Activated CD4-positive, alpha-beta memory T cell treated with anti-CD3 and anti-CD28 coated beads for 36 hours (primary cell): ENCODE measurements at places on chromosomes 1 and 21.
A peak's percentile ranks its signal among the peaks of the same experiment; 100 is the strongest.

- H3K27me3 ChIP-seq = peaks cover 10% of the 10 kb centered on the region
- no peak for DNase-seq
- H3K4me1 ChIP-seq = no peaks in the 10 kb centered on the region
These were observed 26.5 kb downstream of the LRRC38 start for GRCh38 chr1:13487143-13487868.

DNA sequence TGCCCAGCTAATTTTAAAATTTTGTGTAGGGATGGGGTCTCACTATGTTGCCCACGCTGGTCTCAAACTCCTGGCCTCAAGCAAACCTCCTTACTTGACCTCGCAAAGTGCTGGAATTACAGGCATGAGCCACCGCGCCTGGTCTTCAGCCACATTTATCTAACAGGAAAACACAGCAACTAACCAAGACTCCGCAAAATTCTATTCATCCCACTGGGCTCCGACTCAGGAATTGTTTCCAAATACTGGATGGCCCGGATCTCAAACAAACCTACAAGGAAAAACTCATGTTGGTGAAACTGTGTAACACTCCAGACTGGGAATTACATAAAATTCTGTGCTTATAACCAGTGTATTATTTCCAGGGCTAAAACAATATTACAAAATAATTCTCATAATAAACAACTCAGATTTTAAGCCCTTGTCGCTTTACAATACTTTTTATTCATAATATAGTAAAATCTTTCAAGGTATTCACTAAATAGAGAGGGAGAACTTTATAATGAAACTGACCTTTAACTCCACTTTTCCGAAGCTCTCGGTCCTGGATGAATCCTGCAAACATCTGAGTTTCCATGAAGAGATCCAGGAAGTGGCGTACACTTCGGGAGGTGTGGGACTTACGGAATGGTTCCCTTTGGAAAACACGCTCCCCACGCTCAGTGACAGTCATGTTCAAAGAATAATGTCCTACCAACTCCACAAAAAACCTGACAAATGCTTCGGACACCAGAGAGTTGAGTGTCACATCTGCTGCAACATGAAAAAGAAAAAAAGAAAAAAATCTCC is 6.0 kb upstream of the BCAS2 start:
- H3K36me3 ChIP-seq = no peaks in the 10 kb centered on the region
- H3K4me1 ChIP-seq = peaks cover 3% of the 10 kb centered on the region
- H3K4me3 ChIP-seq = no peak overlapping the region
- H3K27ac ChIP-seq = no peak overlapping the region
- peaks cover 1% of the 10 kb centered on the region for H3K27me3 ChIP-seq

DNA sequence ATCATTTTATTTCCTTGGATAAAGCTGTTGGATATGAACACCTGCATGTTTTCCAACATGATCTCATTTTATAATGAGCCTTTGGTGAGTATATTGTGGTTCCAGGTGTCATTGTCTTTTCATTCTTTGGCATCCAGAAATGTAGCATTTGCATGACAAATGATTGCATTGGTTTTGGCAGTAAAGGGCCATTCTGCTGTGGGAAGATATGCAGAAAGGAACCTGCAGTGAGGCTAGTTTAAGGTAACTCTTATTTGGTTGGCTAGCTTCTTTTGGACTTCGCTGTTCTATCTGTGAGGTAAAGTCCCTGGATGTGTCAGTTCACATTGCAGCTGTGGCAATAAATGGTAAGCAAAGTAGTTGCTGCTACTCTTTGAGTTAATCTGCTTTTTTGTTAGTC is 343.0 kb downstream of the AMY1C start:
- H3K27me3 ChIP-seq = no peaks in the 10 kb centered on the region
- H3K4me3 ChIP-seq = no peak overlapping the region
- DNase-seq = no peak

GRCh38 chr1:204438628-204439027 is 27.0 kb upstream of the PPP1R15B start:
- H3K27ac ChIP-seq = peak overlapping the region; percentile 82
- no peaks in the 10 kb centered on the region for H3K27me3 ChIP-seq
- no peak overlapping the region for H3K4me3 ChIP-seq
- peaks cover 41% of the 10 kb centered on the region for H3K4me1 ChIP-seq
- H3K36me3 ChIP-seq = peaks cover 54% of the 10 kb centered on the region

DNA sequence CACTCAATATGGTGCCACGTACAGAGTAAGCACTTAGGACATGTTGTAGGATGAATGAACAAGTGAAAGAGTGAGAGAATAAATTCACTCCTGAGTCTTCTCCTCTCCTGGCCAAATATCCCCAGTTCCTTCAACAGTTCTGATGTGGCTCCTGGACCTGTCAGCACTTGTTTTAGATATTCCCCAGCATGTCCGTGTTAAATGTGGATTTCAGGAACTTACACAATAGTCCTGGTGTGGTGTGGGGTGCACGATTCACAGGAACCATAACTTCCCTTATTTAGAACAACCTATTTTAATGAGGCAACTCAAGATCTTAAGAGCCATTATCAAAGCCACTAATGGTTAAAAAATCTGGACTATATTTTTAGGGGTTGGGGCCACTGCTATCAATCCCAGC is 39.0 kb upstream of the MYSM1 start:
- H3K4me1 ChIP-seq = no peaks in the 10 kb centered on the region
- H3K36me3 ChIP-seq = no peaks in the 10 kb centered on the region
- no peaks in the 10 kb centered on the region for H3K27me3 ChIP-seq
- DNase-seq = no peak

DNA sequence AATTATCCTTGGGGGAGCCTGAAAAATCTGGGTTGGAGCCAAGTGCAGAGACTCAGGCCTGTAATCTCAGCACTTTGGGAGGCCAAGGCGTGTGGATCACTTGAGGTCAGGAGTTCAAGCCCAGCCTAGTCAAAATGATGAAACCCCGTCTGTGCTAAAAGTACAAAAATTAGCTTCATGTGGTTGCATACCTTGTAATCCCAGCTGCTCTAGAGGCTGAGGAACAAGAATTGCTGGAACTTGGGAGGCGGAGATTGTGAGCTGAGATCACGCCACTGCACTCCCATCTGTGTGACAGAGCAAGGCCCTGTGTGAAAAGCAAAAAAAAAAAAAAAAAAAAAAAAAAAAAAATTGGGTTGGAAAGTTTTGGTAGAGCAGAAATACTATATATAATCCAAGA is 1563.6 kb upstream of the PRMT6 start:
- no peaks in the 10 kb centered on the region for H3K4me1 ChIP-seq
- H3K27ac ChIP-seq = no peak overlapping the region
- H3K4me3 ChIP-seq = no peak overlapping the region
- DNase-seq = no peak
